ENCODE measurements at places on chromosomes 11 and 22. TPM values are rescaled to one million over a fixed set of nuclear protein-coding genes. Genes with fewer than 3 reads are reported as not detected.

Gene LSP1
- total RNA-seq, result 0.23 TPM

Gene RAB38
- 86.4 TPM for total RNA-seq

Gene KRTAP5-9
- not detected for total RNA-seq

Gene OR52E4
- total RNA-seq, result not detected

Gene NAT10
- total RNA-seq, result 43.1 TPM

Gene MS4A15
- total RNA-seq, result not detected

Gene TCP11L1
- 11.2 TPM for total RNA-seq

Gene ZMAT5
- 14.2 TPM for total RNA-seq

Gene SAC3D1
- total RNA-seq, result 32.7 TPM

Gene BACE1-AS
- total RNA-seq, result 1.3 TPM

Gene OR52I2
- total RNA-seq, result not detected

Gene CREB3L1
- 0.46 TPM for total RNA-seq

Gene PTPN5
- not detected for total RNA-seq

Gene OR5M11
- total RNA-seq, result not detected

Gene CDC42EP2
- total RNA-seq, result 9.5 TPM

Gene MIOX
- not detected for total RNA-seq

Gene PIWIL4
- total RNA-seq, result 0.35 TPM

Gene C11orf86
- not detected for total RNA-seq

Gene ZNF280B
- total RNA-seq, result 1.3 TPM

Gene CRYBA4
- not detected for total RNA-seq

Gene OSBP2
- total RNA-seq, result 3.4 TPM

Gene TXNRD2
- total RNA-seq, result 21.9 TPM

Gene IL17REL
- total RNA-seq, result not detected

Gene KCNJ1
- total RNA-seq, result 0.07 TPM

Gene VPREB1
- total RNA-seq, result not detected

Gene LGALS12
- not detected for total RNA-seq

Gene OR52I1
- not detected for total RNA-seq

Gene DNAJB7
- not detected for total RNA-seq

Data from airway epithelial cell (primary cell).